CD4-positive, alpha-beta T cell treated with Interleukin-17A for 4 hours (primary cell): ENCODE measurements at places on chromosomes 6 and 20.

GRCh38 chr6:4297348-4297747 is 162.0 kb upstream of the ECI2 start:
- DNase-seq = no peak

DNA sequence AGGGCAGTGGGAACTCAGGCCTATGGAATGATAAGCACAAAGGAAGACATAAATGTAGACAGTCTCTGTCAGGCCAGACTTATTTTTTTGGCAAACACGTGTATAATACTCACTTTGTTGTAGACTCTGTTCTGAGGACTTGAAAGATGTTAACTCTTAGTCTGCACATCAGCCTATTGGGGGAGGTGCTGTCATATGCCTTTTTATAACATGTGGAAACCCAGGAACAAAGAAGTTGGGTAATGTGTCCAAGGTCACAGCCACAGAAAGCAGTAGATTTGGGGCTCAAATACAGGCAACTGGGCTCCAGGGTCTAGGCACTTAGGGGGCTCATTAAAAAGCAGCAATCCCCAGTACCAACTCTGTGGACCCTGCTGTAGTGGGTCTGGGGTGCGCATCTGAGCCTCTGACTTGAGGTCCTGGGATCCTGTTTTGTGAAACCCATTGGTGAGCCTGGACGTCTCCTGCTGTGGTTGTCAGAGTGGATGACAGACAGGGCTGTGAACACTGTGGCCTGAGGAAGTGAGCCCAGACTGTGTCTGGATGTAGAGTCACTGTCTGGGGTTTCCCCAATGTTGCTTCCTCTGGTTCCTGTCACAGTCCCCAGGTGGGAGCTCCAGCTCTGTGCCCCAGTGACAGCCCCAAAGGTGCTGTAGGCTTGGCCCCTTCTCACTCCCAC is 50.0 kb downstream of the CDH26 start:
- DNase-seq = no peak

DNA sequence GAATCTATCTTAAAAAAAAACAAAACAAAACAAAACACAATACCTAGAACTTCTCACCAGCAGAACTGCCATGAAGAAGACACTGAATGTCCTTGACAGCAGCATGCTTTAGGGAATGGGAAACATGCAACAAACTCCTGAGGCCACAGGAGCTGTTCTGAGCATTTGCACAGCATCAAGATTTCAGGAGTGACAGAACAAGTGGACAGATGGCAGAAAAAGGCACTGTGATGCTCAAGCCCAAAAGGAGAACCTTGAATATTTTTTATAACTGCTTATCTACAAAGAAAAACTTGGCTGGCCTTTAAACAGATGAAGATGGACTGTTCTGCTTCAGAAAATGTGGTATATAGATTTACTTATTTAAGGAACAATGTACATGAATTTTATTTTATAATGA is 158.9 kb downstream of the RALGAPA2 start:
- no peak for DNase-seq

- DNase-seq = no peak
Measured at GRCh38 chr20:62381202-62381797, 5.6 kb upstream of the RPS21 start.

GRCh38 chr6:166904101-166904746 is 52.1 kb downstream of the RNASET2 start:
- no peak for DNase-seq

DNA sequence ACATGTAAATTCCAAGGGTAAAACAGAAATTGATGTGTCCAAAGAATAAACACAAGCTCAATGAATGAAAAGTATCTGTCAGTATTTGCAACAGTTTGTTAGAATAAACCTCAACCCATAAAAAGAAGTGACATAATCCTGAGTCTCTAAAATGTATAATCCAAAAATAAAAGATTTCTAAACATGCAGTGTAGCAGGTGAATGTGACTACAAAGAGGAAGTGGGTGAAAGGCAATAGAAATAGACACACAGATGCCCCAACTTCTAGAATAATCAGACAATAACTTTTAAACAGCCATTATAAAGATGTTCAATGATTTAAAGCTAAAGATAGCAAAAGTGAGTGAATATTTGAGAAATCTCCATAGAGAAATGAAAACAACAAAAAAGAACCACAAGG is 1009.2 kb upstream of the GJE1 start:
- no peak for DNase-seq

DNA sequence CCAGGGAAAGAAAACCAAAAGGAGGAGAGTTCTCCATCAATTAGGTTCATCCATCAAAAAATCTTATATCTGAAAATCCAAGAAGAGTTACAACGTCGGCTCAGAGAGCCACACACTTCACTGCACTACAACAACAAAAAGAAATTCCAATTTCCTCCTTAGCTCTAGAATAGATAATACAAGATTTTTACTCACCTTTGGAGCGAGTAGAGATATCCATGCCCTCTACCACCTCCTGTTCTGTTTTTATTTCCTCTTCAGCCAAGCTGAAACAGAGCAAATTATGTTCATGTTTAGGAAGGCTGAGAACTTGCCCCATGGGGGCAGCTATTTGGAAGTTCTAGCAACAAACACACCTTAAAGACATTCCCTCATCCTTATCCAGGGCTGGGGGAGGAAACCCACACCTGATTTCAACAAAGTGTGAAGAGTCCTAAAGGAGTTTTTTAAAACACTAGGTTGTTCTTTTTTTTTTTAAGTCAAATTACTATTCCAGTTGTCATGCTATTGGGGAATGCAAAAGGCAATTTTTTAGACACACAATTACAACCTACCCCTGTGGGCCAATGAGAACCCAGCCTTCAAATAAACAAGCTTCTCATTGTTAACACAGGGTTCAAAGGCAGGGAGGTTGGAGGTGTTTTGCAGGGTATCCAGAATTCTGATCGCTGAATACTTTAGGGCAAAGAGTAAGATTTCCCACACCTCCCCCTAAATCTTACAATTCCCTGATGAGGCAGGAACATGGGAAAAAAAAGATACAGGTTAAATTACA is 8.7 kb downstream of the ZMYND8 start:
- DNase-seq = no peak

GRCh38 chr6:84618046-84618752 is 146.2 kb downstream of the TBX18 start:
- no peak for DNase-seq

GRCh38 chr6:56424064-56424463 is 176.7 kb upstream of the COL21A1 start:
- no peak for DNase-seq

GRCh38 chr20:2279253-2279779 is 16.5 kb upstream of the TGM3 start:
- no peak for DNase-seq

GRCh38 chr20:62219992-62220665 is at the start of gene HRH3:
HRH3 (minus strand) TSS chr20:62220278; CDS start chr20:62219970, 308 bp downstream.
- peak; percentile 67 for DNase-seq

DNA sequence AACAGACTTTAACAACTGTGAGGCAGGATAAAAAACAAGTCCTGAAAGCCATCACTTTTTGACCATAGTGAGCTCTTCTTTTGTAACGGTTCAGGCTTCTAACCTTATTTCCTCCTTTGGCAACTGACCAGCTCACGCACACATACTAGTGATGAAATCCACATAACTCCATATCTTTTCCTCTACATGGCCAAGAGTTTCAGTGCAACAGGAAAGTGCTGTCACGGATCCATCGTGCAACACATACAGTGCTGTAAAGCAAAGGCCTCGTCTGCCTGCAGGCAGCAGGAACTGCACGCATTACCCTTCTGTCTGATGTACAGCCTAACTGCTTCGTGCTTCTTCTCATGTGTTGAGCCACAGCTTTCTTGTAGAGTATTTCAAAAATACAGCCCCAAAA is 108.5 kb downstream of the EPM2A start:
- DNase-seq = no peak

GRCh38 chr6:149053848-149054558 is 263.5 kb upstream of the TAB2 start:
- DNase-seq = no peak

- peak; percentile 35 for DNase-seq
Measured at GRCh38 chr6:3869632-3870527, 20.7 kb downstream of the FAM50B start.

GRCh38 chr6:86010915-86011786 is 368.5 kb upstream of the SYNCRIP start:
- DNase-seq = no peak

DNA sequence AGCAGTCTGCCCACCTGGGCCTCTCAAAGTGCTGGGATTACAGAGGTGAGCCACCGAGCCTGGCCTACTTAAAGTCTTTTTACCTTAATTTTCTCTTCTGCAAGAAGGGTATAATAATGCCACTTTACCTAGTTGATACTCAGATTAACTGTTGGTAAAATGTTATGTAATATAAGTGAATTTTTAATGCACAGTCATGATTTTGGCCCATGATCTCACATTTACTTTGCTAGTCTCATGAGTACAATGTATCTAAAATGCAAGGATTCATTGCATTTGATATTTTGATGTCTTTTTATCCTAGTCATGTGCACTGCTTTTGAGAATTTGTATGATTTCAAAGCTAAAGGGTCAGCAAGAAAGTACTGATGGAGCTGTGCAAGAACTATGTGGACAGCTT is 13.1 kb downstream of the DNAH8 start:
- no peak for DNase-seq

- DNase-seq = no peak
Measured at GRCh38 chr6:38316099-38316868, 323.4 kb downstream of the BTBD9 start.

- DNase-seq = peak; percentile 45
Measured at GRCh38 chr6:143539734-143540133, 28.2 kb upstream of the FUCA2 start.

DNA sequence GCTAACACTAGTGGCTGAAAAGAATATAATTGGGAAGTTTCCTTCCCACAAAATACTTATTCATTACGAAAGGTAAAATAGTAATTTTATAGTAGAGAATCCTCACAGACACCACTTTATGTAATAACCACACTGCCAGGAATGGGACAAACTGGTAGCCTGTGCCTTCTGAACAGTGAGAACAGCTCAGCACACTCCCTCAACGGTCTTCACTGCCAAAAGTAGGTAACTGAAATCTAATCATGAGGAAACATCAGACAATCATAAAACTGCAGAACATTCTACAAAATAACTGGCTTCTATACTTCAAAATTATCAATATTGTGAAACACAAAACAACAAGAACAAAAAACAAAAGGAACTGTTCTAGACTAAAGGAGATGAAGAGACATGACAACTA is 44.1 kb downstream of the NUP153 start:
- DNase-seq = no peak

GRCh38 chr6:137681445-137682009 is 185.5 kb upstream of the TNFAIP3 start:
- DNase-seq = no peak

GRCh38 chr6:105814745-105815536 is 271.2 kb upstream of the PRDM1 start:
- no peak for DNase-seq

- no peak for DNase-seq
Measured at GRCh38 chr20:16555754-16556153, 17.5 kb downstream of the KIF16B start.

- no peak for DNase-seq
Measured at GRCh38 chr6:33606642-33607041, 14.5 kb upstream of the ITPR3 start.

GRCh38 chr6:109701774-109702173 is 10.7 kb downstream of the FIG4 start:
- no peak for DNase-seq

DNA sequence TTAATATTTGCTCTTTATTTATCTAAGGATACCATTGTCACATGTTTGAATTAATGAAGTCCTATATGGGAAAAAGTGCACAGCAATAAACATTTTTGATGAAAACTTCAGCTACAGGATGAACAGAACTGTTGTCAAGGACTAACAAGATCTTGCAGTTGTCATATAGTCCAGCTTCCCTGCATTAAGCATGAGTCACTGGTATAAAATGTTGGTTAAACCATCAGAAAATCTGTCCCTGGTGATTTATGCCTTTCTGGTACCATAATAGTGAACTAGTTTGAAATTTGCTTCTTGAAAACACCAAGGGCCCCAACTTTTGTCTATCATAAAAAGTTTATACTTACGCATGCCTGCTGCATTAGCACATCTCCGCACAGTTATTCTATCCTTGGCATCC is 60.4 kb upstream of the RSPO3 start:
- no peak for DNase-seq

GRCh38 chr20:15875446-15875845 is 697.8 kb downstream of the KIF16B start:
- DNase-seq = no peak

DNA sequence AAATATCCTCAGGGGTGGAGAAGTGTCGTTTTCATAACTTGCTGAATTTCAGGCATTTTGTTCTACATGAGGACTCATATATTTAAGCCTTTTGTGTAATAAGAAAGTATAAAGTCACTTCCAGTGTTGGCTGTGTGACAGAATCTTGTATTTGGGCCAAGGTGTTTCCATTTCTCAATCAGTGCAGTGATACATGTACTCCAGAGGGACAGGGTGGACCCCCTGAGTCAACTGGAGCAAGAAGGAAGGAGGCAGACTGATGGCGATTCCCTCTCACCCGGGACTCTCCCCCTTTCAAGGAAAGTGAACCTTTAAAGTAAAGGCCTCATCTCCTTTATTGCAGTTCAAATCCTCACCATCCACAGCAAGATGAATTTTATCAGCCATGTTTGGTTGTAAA is 20.3 kb upstream of the MAPK13 start:
- DNase-seq = no peak

GRCh38 chr6:25579902-25580495 is 72.0 kb upstream of the SCGN start:
- DNase-seq = no peak

DNA sequence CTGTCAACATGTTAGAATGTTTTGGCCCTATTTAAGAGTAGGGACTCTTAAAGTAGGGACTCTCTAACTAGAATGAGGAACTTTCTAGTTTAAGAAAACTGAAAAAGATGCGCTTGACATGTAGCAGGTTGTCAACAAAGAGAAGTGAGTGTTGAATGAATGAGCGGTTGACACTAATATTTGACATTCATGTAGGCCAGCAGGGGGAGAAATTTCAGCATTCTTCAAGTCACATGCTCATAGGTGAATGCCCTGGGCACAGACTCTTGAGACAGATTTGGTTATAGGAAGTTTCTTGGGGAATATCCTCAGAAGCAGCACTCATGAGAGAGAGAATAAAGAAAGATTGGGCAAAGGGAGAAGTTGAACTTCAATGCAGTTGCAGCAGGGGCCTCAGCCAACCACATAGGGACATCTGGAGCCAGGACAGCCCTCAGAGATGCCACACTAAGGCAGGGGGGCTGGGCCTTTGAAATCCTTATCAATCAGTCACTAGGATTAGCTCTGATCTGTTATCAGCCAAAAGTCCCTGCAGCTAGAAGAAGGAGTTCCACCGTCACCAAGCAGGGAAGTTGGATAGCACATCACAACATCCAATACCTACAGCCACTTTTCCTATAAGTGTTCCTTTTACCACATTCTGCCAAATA is 145.1 kb upstream of the FKBP1C start:
- no peak for DNase-seq

GRCh38 chr20:13898012-13898612 is 92.3 kb downstream of the SEL1L2 start:
- DNase-seq = no peak
